Activated B cell treated with CpG ODN at 0.5 μM for 24 hours (primary cell): ENCODE measurements at places on chromosomes 11 and 22. TPM values are rescaled to one million over a fixed set of nuclear protein-coding genes. Genes with fewer than 3 reads are reported as not detected.

- no peaks in the 10 kb centered on the region for H3K27me3 ChIP-seq
- DNase-seq = peak; percentile 31
- peak overlapping the region; percentile 56 for H3K4me3 ChIP-seq
- H3K4me1 ChIP-seq = peaks cover 72% of the 10 kb centered on the region
These were observed 11.5 kb upstream of the PEX26 start for GRCh38 chr22:18066181-18066859.

DNA sequence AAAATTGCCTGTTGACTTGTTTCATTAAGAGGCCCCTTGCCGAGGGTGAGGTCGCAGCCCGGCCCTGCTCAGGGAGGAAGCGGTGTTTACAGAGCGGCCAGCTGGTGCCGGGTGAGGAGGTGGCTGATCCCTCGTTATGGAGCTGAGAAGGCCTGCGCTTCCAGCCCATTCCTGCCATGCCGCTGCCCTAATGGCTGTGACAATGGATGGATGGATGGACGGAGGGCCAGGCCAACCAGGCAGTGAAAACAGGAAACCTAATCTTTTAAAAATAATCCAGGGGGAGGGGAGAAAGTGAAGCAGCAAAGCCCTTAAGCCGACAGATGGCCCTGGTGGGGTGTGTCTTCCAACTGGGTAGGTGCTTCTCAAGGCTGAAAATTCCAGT, 38.5 kb downstream of the BCR start:
- no peaks in the 10 kb centered on the region for H3K36me3 ChIP-seq
- DNase-seq = no peak
- H3K4me1 ChIP-seq = peaks cover 82% of the 10 kb centered on the region

GRCh38 chr22:25153961-25154666, 45.5 kb upstream of the CRYBB3 start:
- DNase-seq = no peak
- no peak overlapping the region for H3K27ac ChIP-seq
- no peaks in the 10 kb centered on the region for H3K4me1 ChIP-seq
- no peak overlapping the region for H3K4me3 ChIP-seq
- H3K27me3 ChIP-seq = peaks cover 3% of the 10 kb centered on the region

Gene SHISA8
- total RNA-seq = 10.9 and 12.6 TPM in 2 replicates

Gene LRRC56
- 7.1 and 7.9 TPM in 2 replicates for total RNA-seq

DNA sequence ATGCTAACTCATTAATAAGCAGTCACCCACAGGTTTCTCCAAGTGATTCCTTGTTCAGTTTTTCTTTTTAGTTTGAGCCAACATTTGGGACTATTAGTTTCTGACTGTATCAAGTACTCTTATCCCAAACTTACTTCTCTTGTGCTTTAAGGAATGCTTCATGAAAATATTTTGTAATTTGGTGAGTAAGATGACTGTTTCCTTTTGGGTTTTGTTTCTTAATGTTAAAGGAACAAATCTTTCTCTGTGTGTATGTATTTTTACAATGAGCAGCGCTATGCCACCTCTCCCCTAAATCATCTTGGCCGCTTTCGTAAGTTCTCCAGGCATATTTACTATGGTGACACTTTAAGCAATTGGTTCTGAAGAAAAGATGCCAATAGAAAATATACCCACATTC, 72.4 kb downstream of the LDLRAD3 start:
- no peak overlapping the region for H3K4me3 ChIP-seq
- H3K27me3 ChIP-seq = peaks cover 13% of the 10 kb centered on the region
- no peaks in the 10 kb centered on the region for H3K36me3 ChIP-seq
- H3K27ac ChIP-seq = no peak overlapping the region
- H3K4me1 ChIP-seq = no peaks in the 10 kb centered on the region

GRCh38 chr22:19111140-19111539, 11.1 kb downstream of the DGCR2 start:
- H3K27me3 ChIP-seq = no peaks in the 10 kb centered on the region
- peaks cover 16% of the 10 kb centered on the region for H3K36me3 ChIP-seq
- peaks cover 72% of the 10 kb centered on the region for H3K4me1 ChIP-seq
- no peak overlapping the region for H3K4me3 ChIP-seq
- no peak for DNase-seq

DNA sequence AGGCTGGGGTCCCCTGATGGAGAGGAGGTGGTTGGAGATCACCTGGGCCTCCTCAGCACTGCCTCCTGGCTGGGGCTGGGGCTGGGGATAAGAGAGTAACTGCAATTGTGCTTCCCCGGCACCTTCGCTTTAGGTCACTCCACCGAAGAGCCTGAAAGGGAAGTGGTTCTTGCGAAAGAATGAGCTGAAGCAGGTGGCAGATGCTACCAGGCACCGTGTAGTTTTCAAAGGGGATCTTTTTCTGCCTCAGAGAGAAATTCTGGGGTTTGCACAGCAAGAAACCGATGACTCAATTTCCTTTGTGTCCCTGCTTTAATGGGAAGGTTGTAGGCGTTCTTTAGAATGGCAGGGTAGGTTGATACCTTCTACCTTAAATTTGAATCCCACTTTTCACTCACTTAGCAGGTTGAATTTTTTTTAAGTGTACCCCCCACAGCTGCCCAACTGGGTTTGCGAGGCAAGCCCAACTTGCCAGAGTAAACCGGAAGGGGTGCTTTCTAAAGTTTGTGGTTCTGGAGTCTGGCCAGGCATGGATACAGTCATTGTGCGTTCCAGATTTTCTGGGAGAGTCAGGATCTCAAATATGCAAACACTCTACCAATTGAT, 5.3 kb downstream of the CD44 start:
- DNase-seq = peak; percentile 63
- H3K27me3 ChIP-seq = no peaks in the 10 kb centered on the region
- peak overlapping the region; percentile 90 for H3K27ac ChIP-seq
- H3K4me3 ChIP-seq = peak overlapping the region; percentile 97
- H3K4me1 ChIP-seq = peaks cover 81% of the 10 kb centered on the region
- H3K36me3 ChIP-seq = peaks cover 93% of the 10 kb centered on the region

Gene KCNJ11
- 0.54 and 1.2 TPM in 2 replicates for total RNA-seq

DNA sequence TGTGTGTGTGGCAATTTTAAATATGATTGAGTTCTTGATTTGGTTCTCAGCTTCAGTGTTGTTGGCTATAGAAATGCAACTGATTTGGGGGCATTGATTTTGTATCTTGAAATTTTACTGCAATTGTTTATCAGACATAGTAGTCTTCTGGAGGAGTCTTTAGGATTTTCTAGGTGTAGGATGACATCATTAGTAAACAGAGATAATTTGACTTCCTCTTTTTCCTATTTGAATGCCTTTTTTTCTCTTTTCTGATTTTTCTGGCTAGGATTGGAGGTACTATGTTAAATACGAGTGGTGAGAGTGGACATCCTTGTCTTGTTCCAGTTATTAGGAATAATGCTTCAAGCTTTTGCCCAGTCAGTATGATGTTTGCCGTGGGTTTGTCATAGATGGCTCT, 124.9 kb downstream of the MSANTD4 start:
- no peak overlapping the region for H3K4me3 ChIP-seq
- no peak overlapping the region for H3K27ac ChIP-seq
- H3K4me1 ChIP-seq = no peaks in the 10 kb centered on the region
- H3K36me3 ChIP-seq = no peaks in the 10 kb centered on the region
- DNase-seq = no peak
- no peaks in the 10 kb centered on the region for H3K27me3 ChIP-seq

DNA sequence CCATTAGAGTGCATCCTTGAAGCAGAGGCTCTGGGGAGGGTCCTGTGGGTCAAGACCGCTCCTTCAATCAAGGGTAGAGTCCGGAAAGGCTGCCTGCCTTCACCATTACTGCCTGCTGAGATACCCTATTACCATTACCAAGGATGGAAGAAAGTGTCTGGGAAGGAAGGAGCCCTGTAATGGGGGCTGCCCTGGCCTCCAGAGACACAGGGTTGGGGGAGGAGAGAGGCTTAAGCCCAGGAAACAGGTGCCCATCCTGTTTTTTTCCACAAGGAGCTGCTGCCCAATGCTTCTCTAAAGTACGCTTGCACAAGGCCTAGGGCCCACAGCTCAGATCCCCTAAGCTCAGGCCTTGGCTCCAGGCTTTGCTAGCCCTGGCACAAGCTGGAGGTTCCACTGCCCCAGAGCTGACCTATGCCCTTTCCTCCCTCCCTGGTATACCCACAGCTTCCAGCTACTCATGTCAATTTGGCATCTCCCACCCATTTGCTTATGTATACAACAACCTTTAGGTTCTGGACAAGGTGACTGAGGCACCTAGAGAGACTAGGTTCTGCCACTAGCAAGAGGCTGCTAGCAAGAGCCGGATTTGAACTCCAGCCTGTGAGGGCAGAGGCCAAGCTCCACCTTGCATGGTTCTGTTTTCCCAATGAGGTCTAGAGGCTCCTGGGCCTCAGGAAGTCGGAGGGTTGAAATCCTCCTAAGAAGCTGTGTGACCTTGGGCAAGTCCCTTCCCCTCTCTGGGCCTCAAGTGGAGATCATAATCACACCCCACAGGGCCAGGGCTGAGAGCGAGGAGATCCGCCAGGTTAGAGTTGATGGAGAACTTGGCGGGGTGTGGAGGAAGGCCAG, 1.5 kb upstream of the PLCB3 start:
- DNase-seq = no peak
- H3K27ac ChIP-seq = no peak overlapping the region
- no peaks in the 10 kb centered on the region for H3K27me3 ChIP-seq

- no peaks in the 10 kb centered on the region for H3K4me1 ChIP-seq
- no peak overlapping the region for H3K27ac ChIP-seq
- peaks cover 5% of the 10 kb centered on the region for H3K27me3 ChIP-seq
- DNase-seq = no peak
- no peak overlapping the region for H3K4me3 ChIP-seq
These were observed 323.3 kb upstream of the NCAM1 start for GRCh38 chr11:112637876-112638275.

- H3K36me3 ChIP-seq = no peaks in the 10 kb centered on the region
- no peak for DNase-seq
- H3K4me3 ChIP-seq = no peak overlapping the region
These were observed 3.6 kb upstream of the USP18 start for GRCh38 chr22:18146389-18146753.

- H3K36me3 ChIP-seq = no peaks in the 10 kb centered on the region
- H3K4me1 ChIP-seq = peaks cover 25% of the 10 kb centered on the region
- DNase-seq = no peak
- H3K27me3 ChIP-seq = peaks cover 31% of the 10 kb centered on the region
- peak within 1 kb of the TSS; percentile 60 for H3K4me3 ChIP-seq
- H3K27ac ChIP-seq = no peak within 1 kb of the TSS
These were observed at the start of gene WNT7B for GRCh38 chr22:45977003-45977411. Gene WNT7B (minus strand): TSS chr22:45977162. CDS start chr22:45976754, 408 bp downstream.

GRCh38 chr11:70643642-70644041, 245.3 kb downstream of the CTTN start:
- DNase-seq = no peak
- no peaks in the 10 kb centered on the region for H3K36me3 ChIP-seq
- H3K27ac ChIP-seq = no peak overlapping the region

Gene APOL5
- not detected in 2 replicates for total RNA-seq

Gene KCNE3
- not detected in 2 replicates for total RNA-seq

- DNase-seq = no peak
- no peaks in the 10 kb centered on the region for H3K4me1 ChIP-seq
- no peak overlapping the region for H3K27ac ChIP-seq
These were observed 39.9 kb downstream of the TRAF6 start for GRCh38 chr11:36469881-36470802.

GRCh38 chr22:38030311-38031133, 26.7 kb upstream of the PICK1 start:
- no peaks in the 10 kb centered on the region for H3K27me3 ChIP-seq
- no peak overlapping the region for H3K4me3 ChIP-seq
- H3K36me3 ChIP-seq = no peaks in the 10 kb centered on the region
- DNase-seq = no peak
- H3K27ac ChIP-seq = no peak overlapping the region

Gene CERK
- 13.8 and 16.9 TPM in 2 replicates for total RNA-seq

GRCh38 chr11:93330446-93330984, at the start of gene DEUP1:
Gene DEUP1 (plus strand): TSS chr11:93330742. CDS start chr11:93332260, 1,518 bp downstream.
- H3K36me3 ChIP-seq = no peaks in the 10 kb centered on the region
- H3K4me1 ChIP-seq = peaks cover 7% of the 10 kb centered on the region
- H3K27me3 ChIP-seq = peaks cover 28% of the 10 kb centered on the region
- no peak within 1 kb of the TSS for H3K27ac ChIP-seq
- no peak within 1 kb of the TSS for H3K4me3 ChIP-seq

- peak; percentile 54 for DNase-seq
- no peaks in the 10 kb centered on the region for H3K36me3 ChIP-seq
- no peaks in the 10 kb centered on the region for H3K27me3 ChIP-seq
- H3K4me1 ChIP-seq = peaks cover 68% of the 10 kb centered on the region
These were observed 13.0 kb upstream of the CXCR5 start for GRCh38 chr11:118870396-118871343.

DNA sequence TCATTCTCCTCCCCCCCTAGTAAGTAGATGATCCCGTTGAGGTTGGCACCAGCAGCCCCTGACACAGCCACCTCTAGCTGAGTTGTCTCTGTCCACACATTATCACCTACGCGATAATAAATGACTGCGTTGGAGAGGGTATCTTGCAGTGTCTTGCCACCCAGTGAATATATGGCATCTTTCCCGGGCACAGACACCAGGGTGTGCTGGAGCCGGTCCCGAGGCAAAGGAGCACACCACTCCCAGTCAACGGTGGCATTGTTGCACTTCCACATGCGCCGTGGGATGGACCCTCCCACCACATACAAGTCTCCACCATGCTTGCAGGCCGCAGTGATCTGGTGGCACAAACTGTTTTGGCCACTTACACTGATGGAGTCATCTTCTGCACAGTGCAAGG, 5.4 kb downstream of the KBTBD4 start:
- peaks cover 18% of the 10 kb centered on the region for H3K4me1 ChIP-seq
- no peaks in the 10 kb centered on the region for H3K27me3 ChIP-seq
- DNase-seq = no peak
- H3K27ac ChIP-seq = no peak overlapping the region
- no peak overlapping the region for H3K4me3 ChIP-seq

- DNase-seq = no peak
- no peaks in the 10 kb centered on the region for H3K27me3 ChIP-seq
- H3K4me1 ChIP-seq = peaks cover 24% of the 10 kb centered on the region
- H3K27ac ChIP-seq = no peak overlapping the region
These were observed 45.6 kb downstream of the BCR start for GRCh38 chr22:23225724-23226496.

GRCh38 chr11:60995798-60996197, 24.3 kb downstream of the CD6 start:
- H3K4me1 ChIP-seq = peaks cover 3% of the 10 kb centered on the region
- H3K4me3 ChIP-seq = no peak overlapping the region
- DNase-seq = no peak
- H3K27me3 ChIP-seq = peaks cover 4% of the 10 kb centered on the region
- no peak overlapping the region for H3K27ac ChIP-seq

Gene GNG3
- total RNA-seq = 1.8 and 2.7 TPM in 2 replicates

DNA sequence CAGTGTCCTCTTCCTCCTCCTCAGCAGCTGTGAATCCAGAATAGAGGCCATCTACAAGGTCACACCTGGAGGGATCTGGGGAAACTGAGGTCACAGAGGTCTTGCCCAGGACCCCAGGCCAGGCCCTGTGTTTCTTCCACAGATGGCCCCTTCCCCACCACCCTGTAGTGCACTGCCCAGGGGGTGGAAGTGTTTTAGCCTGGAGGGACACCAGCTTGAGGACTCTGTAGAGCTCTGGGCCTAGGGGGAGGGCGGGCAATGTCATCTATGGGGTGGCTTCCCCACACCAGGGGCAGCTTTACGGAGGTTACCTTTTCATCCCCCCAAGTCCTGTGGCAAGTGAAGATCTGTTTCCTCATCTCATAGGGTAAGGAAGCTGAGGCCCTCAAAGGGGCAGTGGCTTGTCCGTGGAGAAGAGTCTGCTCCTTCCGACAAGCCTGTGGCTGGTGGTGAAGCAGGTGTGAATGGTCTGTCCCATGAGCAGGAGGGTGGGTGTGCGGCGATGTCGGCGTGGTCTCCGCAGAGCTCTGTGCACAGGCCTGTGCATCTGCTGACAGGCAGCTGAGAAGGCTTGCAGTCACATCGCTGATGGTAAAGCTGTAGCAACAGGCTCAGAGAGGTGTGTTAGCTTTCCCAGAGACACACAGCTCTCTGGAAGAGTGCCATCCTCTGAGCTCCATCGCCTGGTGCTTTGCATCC, 74.1 kb upstream of the WNT7B start:
- DNase-seq = no peak
- no peak overlapping the region for H3K4me3 ChIP-seq
- H3K27ac ChIP-seq = peak overlapping the region; percentile 96
- H3K4me1 ChIP-seq = peaks cover 53% of the 10 kb centered on the region
- peaks cover 3% of the 10 kb centered on the region for H3K36me3 ChIP-seq
